ENCODE measurements at places on chromosomes 16 and 17.

GRCh38 chr16:84692451-84693214 lies 7.2 kb upstream of the USP10 start:
- no peak for DNase-seq

DNA sequence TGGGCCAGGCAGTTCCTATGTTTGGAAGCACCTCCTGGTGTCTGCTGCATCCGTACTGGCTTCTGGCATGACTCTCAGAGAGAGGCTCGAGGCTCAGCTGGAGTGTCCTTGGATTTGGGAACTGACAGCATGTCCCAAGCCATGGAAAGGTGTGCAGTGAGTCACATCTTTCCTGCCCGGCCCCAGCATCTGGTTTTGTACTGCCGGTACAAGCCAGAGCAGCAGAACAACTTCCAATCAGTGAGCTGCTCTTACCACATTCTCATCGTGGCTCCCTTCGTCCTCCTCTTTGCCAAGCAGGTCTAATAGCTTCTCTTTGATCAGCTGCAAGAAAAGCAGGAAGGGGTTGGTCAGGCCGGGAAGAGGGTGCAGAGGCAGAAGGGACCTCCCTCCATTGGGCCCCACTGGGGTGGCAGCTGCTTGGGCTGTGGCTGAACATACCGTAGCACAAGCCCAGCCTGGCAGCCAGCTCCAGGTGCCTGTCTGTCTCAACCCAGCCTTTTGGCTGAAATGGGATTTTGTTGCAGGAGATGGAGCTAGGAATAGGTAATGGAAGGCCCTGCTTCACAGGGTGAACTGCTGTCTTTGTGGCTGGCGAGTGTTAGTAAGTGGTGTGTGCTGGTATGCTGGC lies 24.2 kb downstream of the SPACA3 start:
- DNase-seq, result no peak

DNA sequence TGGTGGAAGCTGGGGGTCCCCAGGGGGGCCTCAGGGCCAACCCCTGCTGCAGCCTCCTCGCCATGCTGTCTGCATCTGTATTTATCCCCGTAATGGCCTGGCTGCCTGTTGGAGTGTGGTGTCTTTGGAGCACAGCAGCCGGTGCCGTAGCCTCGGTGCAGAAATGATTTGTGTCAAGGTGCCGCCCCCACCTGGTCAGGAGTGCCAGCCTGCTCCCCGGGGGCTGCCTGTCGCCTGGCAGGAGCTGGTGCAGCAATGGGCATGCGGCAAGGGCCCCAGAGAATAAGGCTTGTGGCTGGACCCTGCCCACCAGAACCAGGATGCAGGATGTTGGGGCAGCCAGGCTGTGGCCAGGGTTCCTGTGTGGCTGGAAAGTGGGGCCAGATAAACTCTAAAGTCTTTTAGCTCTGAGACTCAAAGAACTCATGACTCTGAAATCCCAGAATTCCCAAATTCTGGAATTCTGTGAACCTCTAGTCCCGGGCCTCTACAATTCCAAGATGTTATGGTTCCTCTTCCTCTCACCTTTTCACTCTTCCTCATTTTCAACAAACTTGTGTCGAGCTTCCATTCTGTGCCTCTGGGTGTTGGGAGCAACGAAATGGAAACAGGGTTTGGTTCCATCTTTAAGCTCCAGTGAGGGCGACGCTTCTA lies 5.9 kb downstream of the CPNE2 start:
- DNase-seq, result no peak

DNA sequence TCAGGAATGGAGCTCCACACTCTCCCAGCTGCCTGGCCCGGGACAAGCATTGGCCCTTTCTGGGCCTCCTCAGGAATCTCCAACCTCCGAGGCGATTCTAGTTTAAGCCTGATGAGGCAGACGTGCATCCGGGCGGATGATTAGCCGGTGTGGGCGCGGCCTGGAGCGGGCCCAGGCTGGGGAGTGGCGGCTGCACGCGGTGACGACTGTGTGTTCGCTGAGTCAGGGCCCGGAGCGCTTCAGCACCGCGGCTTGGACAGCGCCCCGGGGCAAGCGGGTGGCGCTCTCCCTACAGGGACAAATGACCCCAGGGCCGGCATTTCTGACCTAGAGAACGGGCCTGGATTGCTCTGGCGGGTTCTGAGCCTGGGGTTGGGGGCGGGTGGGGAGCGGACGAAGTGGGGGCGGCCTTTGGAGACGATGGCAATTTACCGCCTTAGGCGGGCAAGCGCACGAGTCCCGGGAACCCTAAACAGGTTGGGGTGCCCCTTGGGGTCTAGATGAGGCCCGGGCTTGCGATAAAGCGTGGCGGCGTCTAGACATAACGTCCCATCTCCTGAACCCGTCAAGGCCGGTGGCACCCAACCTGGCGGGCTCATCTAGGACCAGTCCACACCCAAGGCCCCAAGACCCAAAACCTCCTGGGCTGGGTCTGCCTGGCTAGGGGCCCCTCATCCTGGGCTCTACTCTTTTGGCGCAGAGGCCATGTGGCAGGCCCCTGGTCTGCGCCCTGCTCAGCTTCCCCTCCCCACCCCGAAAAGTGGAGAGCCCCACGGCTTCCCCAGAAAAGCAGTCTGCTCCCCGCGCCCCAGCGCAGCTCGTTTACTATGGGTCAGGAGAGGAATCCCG lies 22.3 kb upstream of the ZNHIT3 start:
- peak; percentile 5 for DNase-seq

- peak; percentile 39 for DNase-seq
These were observed 21.9 kb downstream of the C1QTNF1 start for GRCh38 chr17:79045842-79046196.

- DNase-seq, result no peak
These were observed 155.9 kb downstream of the NTN1 start for GRCh38 chr17:9177212-9177611.
